CD4-positive, alpha-beta T cell treated with Interleukin-2 at 100 ng/mL for 4 hours (primary cell): ENCODE measurements at places on chromosomes 12 and 14.

- no peak for DNase-seq
Measured at GRCh38 chr12:7210642-7211151, 21.2 kb downstream of the PEX5 start.

GRCh38 chr12:113537046-113537750 is 65.5 kb upstream of the LHX5 start:
- no peak for DNase-seq

DNA sequence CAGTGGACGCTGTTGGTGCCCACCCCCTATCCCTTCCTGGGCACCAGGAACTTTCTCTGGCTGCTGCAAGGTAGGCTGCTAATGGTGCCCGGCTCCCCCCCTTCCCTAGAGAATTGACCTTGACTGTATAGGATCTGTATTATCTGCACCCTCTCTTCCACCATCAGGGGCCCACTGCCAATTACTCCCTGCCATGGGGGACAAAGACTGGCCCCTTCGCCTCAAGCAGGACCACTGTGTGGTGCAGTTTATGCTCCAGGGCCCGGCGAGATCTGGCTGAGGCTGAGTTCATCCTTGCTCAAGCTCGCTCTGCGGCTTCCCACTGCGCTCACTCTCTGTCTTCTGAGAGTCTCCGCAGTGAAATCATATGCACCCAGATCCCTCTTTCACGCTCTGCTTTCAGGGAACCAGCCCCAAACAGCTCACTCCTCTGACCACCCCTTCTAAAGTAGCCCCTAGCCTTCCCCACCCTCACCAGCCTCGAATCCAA is 95.2 kb downstream of the LGMN start:
- DNase-seq, result no peak

DNA sequence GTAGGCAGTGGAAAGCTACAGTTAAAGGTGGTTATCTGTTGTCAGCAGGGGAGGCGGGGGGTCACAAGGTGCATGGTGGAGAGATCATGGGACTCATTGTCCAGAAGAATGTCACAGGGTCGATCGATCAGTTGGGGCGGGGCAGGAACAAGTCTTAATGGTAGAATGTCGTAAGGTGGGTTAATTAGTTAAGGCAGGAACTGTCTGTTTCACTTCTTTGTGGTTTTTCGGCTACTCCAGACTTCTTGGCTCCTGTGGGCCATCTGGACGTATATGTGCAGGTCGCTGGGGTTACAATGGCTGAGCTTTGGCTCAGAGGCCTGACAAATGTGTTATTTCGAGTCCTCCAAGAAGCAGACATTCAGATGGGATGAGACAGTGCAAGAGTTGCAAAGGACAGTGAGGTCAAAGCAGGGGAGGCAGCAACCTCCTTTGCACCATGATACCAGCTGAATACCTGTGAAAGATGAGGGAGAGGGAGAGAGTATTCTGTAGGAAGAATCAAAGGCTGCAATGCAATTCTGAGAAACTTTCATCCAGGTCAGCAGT is 246.9 kb upstream of the TMEM132C start:
- DNase-seq, result no peak

DNA sequence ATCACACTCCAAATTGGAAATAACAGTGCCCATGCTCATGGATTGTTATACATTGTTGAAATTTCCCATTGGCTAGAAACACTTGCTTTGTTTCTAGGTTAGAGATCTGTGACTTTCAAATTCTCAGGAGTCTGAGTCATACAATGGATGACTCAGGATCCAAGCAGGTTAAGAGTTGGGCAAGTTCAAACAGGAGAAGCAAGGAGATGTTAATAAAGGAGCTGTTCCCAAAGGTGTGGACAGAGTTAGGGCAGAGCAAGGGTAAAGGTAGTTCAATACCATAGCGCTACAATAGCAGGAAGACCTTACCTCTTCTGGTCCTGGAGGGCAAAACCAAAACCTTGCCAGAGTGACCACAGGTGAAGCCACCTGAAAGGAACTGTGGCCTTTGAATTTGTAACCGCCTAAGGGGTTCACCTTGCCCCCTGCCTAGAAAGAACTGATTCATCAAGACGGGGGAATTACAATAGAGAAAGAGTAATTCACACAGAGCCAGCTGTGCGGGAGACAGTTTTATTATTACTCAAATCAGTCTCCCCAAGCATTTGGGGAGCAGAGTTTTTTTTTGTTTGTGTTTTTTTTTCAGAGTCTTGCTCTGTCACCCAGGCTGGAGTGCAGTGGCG is 4.2 kb upstream of the AMN1 start:
- DNase-seq, result peak; percentile 69

- DNase-seq, result no peak
Measured at GRCh38 chr14:89198544-89199329, 218.3 kb downstream of the FOXN3 start.

GRCh38 chr14:68363466-68363842 is 429.4 kb downstream of the ZFP36L1 start:
- DNase-seq, result no peak

DNA sequence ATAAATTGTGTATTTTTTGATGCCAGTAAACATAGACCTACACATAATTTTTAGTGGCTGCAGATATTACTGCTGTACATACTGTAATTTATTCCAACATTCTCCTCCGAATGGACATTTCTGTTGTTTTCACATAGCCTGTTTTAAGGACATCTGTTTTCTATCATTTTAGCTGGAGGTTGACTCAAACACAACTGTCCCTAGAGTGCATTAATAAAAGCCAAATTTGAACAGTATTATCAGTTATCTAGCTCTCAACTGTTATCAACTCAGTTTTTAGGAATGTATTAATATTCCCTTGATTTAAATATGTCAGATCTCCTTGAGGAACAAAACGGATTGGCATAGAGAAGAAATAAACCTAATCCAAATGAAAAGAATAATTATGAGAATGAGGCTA is 17.2 kb upstream of the PIWIL1 start:
- no peak for DNase-seq

DNA sequence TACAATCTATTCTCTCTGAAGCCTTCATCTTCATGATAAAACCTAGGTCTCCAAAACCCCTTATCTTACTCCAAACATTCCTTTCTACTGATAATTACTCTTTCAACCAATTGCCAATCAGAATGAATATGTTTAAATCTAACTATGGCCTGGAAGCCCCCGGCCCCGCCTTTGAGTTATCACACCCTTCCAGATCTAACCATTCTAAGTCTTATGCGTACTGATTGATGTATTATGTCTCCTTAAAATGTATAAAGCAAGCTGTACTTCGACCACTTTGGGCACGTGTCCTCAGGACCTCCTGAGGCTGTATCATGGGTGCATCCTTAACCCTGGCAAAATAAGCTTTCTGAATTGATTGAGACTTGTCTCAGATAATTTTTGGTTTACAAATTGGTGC is 14.4 kb downstream of the PABPN1 start:
- DNase-seq, result no peak

DNA sequence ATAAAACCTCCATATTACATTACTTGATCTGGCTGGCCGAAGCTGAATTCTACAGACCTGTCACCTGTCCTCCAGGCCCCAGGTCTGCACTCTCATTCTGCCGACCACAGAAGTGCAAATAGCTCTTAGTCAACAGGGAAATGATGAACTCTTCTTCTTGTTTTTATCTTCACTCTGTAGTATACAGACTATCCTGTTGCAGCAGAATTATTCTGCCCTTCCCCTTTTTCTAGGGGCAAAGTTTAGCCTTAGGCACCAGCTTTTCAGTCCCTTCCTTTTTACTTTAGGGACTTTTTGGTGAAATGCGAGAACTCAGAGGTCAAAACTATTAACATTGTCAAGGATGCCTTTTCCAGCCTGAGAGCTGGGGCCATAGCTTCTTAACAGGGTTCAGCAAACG is 229.6 kb upstream of the EGLN3 start:
- DNase-seq, result no peak

- no peak for DNase-seq
Measured at GRCh38 chr12:59650588-59651228, 54.9 kb downstream of the SLC16A7 start.

- DNase-seq, result no peak
Measured at GRCh38 chr12:3120701-3121100, 43.5 kb downstream of the TSPAN9 start.

GRCh38 chr14:89452281-89452680 is 35.2 kb upstream of the FOXN3 start:
- DNase-seq, result no peak

- DNase-seq, result peak; percentile 26
Measured at GRCh38 chr12:104473374-104473983, 16.7 kb downstream of the CHST11 start.

- no peak for DNase-seq
Measured at GRCh38 chr12:26821212-26821701, 11.7 kb downstream of the ITPR2 start.

DNA sequence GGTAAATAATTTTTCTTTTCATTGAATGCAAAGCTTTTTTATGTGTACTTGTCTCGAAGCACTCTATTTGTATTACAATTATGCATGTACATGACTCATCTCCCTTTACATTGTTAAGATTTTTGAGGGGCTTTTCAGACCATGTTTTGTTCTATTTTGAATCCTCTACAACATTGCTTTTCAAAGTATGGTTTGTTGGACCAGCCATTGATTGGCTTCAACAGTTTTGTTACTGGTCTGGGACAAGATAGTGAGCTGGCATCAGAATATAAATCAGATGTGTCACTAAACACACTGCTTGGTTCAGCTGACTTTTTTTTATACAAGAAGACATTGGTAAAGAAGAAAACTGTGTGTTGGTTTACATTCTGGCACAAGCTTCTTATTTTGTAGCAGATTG is 122.3 kb downstream of the MON2 start:
- no peak for DNase-seq

DNA sequence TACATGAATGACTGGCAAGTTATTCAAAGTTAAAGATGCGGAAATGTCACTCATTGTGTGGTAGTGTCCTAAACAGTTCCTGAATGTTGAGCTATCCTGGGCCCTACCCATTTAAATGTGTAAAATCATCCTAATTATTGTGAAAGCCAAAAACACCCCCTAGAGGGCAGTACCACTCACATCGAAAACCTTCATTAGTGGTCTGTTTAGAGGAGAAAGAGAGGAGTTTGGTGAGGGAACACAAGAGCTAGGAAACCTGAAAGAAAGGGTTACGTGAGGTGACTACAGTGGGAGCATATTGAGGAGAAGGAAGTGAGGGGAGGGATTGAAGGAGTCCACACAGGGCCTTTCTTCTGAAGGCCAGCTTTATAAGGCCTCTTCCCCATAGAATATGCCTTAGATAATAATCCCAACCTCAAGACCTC is 2.5 kb upstream of the TEP1 start:
- peak; percentile 70 for DNase-seq

DNA sequence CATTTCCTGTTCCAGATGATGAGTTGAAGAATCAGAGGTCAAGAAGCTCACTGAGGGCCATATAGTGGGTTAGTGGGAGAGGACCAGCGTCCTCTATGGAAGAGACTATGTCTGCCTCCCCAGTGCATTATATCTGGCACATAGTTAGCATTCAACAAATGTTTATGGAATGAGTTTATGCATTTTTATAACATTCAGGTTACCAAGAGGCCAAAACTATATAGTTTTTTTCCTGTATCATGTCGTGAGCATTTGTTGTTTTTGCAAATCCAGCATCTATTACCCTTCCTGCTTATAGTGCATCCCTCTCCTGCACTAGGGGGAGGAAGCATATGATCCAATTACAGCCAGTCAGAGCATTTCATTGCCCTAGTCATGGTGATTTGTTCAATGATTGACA is 60.6 kb downstream of the SUDS3 start:
- DNase-seq, result no peak

DNA sequence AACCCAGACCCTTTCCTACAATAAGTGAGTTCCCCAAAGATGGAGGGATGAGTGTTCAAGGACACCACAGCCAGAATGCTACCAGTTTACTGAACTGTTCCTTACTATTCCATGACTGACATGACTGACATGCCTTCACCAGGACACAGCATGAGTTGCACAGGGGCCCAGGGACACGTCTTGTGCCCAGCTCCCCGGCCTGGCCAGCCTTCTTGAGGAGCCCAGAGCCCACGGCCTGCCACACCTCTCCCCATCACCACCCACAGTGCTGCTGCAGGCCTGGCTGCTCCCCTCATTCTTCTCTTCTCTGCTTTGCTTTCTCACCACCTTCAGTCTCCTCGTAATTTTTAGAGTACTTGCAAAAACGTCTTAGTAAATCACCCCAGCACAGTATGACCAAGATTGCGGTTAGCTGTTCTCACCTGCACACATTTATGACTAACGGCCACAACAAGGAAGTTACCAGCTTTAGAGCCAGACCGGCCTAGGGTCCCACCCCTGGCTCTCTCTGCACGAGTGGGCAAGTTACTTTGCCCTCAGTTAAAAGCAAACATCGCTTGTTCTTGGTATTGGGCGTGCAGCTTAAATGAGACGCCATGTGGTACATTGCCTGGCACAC is 18.5 kb downstream of the PPP2R5E start:
- peak; percentile 61 for DNase-seq

GRCh38 chr14:100804138-100804537 is 21.8 kb upstream of the MEG3 start:
- DNase-seq, result no peak
